ENCODE measurements at places on chromosomes 6 and 20. TPM values are rescaled to one million over a fixed set of nuclear protein-coding genes. Genes with fewer than 3 reads are reported as not detected.

DNA sequence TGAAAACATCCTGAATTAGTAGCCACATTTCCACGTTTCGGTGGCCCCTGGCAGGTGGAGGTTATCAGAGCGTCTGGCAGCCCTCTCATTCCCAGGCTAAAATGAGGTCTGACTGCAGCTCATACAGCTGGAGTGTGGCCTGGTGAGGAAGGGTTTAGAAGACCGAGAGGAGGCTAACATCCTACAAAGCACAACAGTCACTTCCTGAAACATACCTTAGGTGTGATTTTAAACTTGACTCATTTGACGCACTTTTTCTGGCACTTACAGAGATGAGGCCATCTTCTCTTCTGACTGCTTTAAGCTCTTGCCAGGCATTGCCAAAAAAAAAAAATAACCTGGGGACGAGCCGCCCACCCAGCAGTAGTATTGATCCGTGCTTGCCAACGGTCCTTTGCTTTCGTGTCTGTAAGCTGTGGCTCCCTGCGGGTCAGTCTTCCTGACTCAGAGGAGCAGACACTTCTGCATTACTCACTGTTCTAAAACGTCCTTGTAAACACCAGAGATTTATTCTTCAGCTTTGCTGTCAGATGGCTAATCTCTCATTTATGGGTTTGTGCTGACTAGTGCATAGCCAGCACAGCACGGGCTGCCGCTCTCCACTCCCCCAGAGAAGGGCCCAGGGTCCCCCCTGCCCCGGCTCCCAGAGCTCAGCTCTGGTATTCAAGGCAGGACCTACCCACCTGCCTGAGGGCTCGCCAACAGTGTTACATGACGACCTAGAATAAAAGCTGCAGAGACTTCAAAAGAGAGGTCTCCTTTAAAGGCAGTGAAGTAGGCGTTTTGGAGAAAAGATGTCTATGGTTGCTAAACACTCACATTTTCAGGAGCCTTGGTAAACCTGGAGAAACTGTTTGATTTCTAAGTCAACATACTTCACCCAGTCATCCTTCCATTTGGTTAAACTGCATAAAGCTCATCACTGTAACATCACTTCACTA is 78.5 kb upstream of the FRMD1 start:
- H3K27ac ChIP-seq: peak overlapping the region; percentile 59

DNA sequence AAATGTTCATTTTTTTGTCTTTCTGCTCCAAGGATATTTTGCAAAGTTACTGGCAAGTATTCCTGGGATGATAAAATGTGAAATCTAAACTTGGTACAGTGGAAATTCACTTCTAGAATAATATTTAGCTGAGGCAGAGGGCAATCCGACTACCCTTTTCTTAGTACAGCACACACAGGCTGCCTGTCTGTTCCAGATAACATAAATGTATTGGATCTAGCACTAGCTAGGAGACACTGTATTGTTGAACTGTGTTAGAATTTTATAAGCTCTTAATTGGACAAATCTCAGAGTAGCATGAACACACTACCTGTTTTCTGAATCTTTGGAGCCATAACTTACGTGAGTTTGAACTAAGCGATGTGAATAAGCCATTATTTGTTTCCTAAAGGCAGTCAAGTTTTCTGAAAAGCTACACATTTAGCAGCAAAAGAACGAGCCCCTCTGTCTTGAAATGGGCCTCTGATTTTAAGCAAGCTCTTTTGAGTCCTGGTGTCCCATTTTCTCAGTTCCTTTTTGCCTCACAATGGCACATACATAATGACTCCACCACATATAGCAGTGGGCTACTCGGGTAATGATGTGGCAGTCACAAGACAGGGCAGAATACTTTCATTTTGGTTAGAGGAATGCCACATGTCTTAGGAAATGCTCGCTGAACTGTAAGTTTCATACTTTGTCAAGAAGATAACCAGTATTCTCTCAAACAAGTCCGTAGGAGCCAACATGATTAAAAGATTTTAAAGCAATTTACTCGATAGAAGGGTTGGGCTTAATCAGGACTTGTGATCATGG is 116.5 kb upstream of the ESR1 start:
- no peak overlapping the region for H3K4me3 ChIP-seq
- peak; percentile 15 for DNase-seq
- H3K27me3 ChIP-seq: no peaks in the 10 kb centered on the region

The CSE1L gene
- total RNA-seq: 46.5 TPM

DNA sequence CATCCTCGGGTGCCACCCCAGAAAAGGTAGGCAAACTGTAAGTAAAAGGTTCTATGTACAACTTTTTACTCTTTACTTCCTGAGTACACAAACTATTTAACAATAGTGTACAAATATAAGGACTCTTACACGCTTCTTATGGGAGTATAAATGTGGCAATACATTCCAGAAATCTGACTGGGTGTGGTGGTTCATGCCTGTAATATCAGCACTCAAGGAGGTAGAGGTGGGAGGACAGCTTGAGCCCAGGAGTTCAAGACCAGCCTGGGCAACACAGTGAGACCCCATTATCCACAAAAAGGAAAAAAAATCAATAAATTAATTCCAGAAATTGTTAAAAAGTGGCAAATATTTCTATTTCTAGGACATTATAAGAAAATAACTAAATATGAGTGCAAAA is 48.9 kb downstream of the PIGU start:
- DNase-seq: no peak
- no peak overlapping the region for H3K4me3 ChIP-seq
- H3K4me1 ChIP-seq: no peaks in the 10 kb centered on the region
- H3K36me3 ChIP-seq: no peaks in the 10 kb centered on the region
- no peak overlapping the region for H3K27ac ChIP-seq
- H3K27me3 ChIP-seq: no peaks in the 10 kb centered on the region

The GSTA2 gene
- total RNA-seq: not detected

The NMBR gene
- total RNA-seq: under 0.01 TPM

GRCh38 chr20:62120990-62121775 is 1.1 kb upstream of the LSM14B start:
- DNase-seq: no peak
- peak overlapping the region; percentile 85 for H3K27ac ChIP-seq
- H3K4me3 ChIP-seq: peak overlapping the region; percentile 72
- H3K4me1 ChIP-seq: no peaks in the 10 kb centered on the region
- H3K36me3 ChIP-seq: peaks cover 8% of the 10 kb centered on the region
- peaks cover 19% of the 10 kb centered on the region for H3K27me3 ChIP-seq

GRCh38 chr6:49541210-49541724 is 9.2 kb upstream of the C6orf141 start:
- H3K27me3 ChIP-seq: no peaks in the 10 kb centered on the region
- no peak overlapping the region for H3K27ac ChIP-seq
- H3K4me1 ChIP-seq: no peaks in the 10 kb centered on the region
- H3K36me3 ChIP-seq: no peaks in the 10 kb centered on the region
- H3K4me3 ChIP-seq: no peak overlapping the region
- peak; percentile 80 for DNase-seq

The MACROD2 gene
- total RNA-seq: 1.0 TPM

DNA sequence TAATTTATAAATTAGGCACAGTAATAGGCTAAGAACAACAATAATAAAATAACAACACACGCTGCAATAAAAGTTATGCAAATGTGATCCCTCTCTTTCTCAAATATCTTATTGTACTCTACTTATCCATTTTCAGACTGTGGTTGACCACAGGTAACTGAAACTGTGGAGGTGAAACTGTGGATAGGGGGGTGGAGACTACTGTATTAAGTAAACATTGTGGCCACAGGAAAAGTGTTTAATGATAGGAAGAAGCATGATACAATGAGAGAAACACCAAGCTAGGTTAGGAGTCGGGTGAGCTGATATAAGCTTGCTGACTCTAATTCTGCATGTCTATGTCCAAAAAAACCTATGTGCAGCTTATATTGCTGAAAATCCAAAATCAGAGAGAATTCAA is 23.0 kb downstream of the NHLRC1 start:
- no peak overlapping the region for H3K4me3 ChIP-seq
- no peaks in the 10 kb centered on the region for H3K27me3 ChIP-seq
- H3K36me3 ChIP-seq: no peaks in the 10 kb centered on the region
- no peak overlapping the region for H3K27ac ChIP-seq
- no peaks in the 10 kb centered on the region for H3K4me1 ChIP-seq

The PEDS1 gene
- 7.2 TPM for total RNA-seq

The PRICKLE4 gene
- total RNA-seq: 0.26 TPM

Data from fibroblast of lung (primary cell).